ENCODE measurements at places on chromosomes 7 and 10. TPM values are rescaled to one million over a fixed set of nuclear protein-coding genes. Genes with fewer than 3 reads are reported as not detected.

GRCh38 chr10:118723466-118723865 lies 31.3 kb downstream of the CACUL1 start:
- H3K4me3 ChIP-seq: no peak overlapping the region
- no peaks in the 10 kb centered on the region for H3K36me3 ChIP-seq
- no peak for DNase-seq
- no peak overlapping the region for H3K27ac ChIP-seq
- no peaks in the 10 kb centered on the region for H3K27me3 ChIP-seq
- no peaks in the 10 kb centered on the region for H3K4me1 ChIP-seq

- no peak overlapping the region for H3K4me3 ChIP-seq
- H3K4me1 ChIP-seq: no peaks in the 10 kb centered on the region
- H3K36me3 ChIP-seq: no peaks in the 10 kb centered on the region
- no peaks in the 10 kb centered on the region for H3K27me3 ChIP-seq
These were observed 311.0 kb downstream of the PTPRN2 start for GRCh38 chr7:158276414-158277218.

The SFTPA1 gene
- total RNA-seq: 1.7 TPM

DNA sequence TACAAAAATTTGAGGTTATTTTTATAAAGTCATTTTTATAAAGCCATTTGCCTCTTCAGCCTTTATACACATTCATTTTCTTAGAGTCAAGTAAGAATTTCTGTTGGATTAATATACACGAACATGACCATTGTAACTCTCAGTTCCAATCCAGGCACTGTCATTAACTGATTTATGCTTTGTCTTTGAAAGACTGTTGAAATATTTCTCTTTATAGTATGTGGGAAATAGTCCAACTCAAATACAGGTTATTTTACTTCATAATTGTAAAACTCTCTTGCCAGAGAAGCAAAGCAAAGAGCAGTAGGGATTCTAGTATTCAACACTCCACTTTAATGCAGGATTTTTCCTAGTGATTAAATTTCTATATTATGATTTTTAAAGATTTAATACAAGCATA lies 36.5 kb upstream of the PAPSS2 start:
- no peaks in the 10 kb centered on the region for H3K27me3 ChIP-seq
- H3K27ac ChIP-seq: no peak overlapping the region
- DNase-seq: no peak

The ANKIB1 gene
- 71.0 TPM for total RNA-seq
